ENCODE measurements at places on chromosomes 7 and 10.

GRCh38 chr7:70484255-70484654 is 647.7 kb upstream of the GALNT17 start:
- H3K36me3 ChIP-seq, result no peaks in the 10 kb centered on the region
- no peak for DNase-seq
- no peak overlapping the region for H3K27ac ChIP-seq
- H3K4me3 ChIP-seq, result no peak overlapping the region

GRCh38 chr10:101257084-101257483 is 27.8 kb upstream of the LBX1 start:
- H3K4me1 ChIP-seq, result no peaks in the 10 kb centered on the region
- no peak overlapping the region for H3K27ac ChIP-seq
- DNase-seq, result no peak
- H3K4me3 ChIP-seq, result no peak overlapping the region

DNA sequence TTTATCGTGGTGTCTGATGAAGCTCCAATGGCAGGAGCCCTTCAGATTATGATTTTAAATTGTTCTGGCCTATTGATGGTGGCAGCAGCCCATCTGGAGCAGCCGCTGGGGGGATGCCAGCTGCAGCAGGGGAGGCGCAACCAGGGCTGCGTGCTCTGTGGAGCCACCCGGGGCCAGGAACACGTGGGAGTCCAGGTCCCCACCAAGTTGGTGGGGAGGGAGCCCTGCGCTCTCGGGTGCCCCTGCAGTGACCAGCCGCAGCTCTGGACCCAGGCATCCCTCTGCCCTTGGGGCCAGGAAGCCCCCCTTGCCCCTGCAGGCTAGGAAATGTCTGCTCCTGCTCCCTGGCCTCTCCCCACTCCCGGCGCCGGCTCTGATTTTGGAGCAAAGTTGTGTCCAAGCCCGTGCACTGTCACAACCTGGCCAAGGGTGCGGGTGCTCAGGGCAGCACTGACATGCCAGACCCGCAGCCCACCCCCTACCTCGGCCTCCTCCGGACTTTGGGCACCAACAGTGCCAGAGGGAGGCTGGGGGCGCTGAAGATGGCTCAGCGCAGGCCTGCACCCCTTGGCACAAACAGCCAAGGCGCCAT is 147.2 kb upstream of the ADO start:
- H3K36me3 ChIP-seq, result no peaks in the 10 kb centered on the region
- no peak overlapping the region for H3K4me3 ChIP-seq
- no peak for DNase-seq
- no peaks in the 10 kb centered on the region for H3K4me1 ChIP-seq
- H3K27me3 ChIP-seq, result no peaks in the 10 kb centered on the region

DNA sequence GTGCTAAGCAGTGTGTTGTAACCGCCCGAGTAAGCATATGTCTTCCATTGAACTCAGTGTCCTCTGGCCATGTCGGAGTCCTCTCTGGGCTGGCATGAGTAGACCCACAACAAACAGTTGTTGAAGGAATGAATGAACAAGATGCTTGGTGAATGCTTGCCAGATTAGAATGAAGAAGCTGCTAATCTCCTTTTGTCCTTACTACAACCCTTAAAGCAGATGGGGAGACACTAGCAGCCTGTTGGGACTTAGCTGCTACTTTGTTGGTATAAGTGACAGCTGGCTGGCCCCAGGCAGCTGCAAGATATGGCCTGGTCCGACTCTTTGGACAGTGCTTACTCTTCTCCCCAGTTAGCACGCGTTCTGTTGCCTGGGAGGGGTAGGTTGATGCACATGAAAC is 370.1 kb downstream of the RPS24 start:
- no peak overlapping the region for H3K4me3 ChIP-seq
- no peaks in the 10 kb centered on the region for H3K27me3 ChIP-seq
- DNase-seq, result no peak
- no peaks in the 10 kb centered on the region for H3K4me1 ChIP-seq

DNA sequence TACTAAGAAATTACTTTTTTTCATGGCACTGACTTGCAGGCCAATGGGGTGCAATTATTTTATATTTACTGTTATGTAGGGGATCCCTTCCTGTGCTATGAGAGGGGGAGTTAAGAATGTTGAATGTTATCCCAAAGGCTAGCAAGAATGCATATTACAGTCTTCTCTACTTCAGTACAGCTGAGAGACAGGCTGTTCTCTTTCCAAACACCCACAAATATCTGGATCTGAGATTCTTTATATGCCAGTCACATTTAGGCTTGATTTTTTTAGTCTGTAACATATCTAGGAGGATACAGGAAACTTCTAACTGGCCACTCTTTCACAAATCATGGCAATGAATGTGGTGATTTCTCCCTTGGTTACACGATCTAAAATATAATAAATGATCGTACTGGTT is 266.4 kb upstream of the FZD8 start:
- no peak overlapping the region for H3K27ac ChIP-seq
- H3K4me1 ChIP-seq, result no peaks in the 10 kb centered on the region
- H3K4me3 ChIP-seq, result no peak overlapping the region
- no peak for DNase-seq
- no peaks in the 10 kb centered on the region for H3K36me3 ChIP-seq
- no peaks in the 10 kb centered on the region for H3K27me3 ChIP-seq

DNA sequence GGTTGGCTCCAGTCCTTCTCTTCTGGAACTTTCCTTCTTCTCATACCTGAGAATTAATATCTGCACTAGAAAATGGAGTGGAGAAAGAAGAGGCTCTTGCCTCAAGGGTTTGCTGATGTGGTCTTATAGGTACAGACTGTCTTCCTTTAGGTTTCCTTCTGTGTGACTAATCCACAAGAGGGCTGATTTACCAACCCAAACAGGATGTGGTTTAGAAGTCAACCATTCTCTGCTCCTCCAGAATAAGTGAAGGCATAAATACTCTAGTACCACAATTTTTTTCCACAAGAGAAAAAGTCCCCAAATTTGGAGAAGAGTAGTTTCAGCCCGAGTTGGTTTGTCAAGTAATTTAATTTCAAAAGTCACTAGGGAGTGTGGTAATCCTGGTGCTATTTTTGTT is 85.8 kb downstream of the NRP1 start:
- DNase-seq, result no peak
- H3K4me3 ChIP-seq, result no peak overlapping the region
- no peaks in the 10 kb centered on the region for H3K27me3 ChIP-seq
- no peak overlapping the region for H3K27ac ChIP-seq
- peaks cover 17% of the 10 kb centered on the region for H3K36me3 ChIP-seq

DNA sequence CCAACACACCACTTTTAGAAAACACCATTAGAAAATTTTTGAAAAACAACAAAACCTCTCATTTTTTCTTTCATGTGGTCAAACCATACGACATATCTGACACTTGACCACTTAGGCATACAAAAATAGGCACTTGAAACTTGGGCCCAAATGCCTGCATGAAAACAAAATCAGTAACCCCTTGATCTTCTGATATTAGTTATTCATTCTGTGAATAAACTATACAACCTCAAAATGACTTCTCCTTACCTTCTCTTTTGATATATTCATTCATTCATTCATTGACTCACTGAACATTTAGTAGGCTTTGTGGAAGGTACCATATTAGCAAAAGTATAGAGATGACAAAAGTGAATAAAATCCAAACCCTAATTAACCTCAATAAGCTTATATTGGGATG is 26.4 kb downstream of the ITGB1 start:
- no peak overlapping the region for H3K27ac ChIP-seq
- H3K36me3 ChIP-seq, result peaks cover 34% of the 10 kb centered on the region
- no peaks in the 10 kb centered on the region for H3K27me3 ChIP-seq
- H3K4me3 ChIP-seq, result no peak overlapping the region
- no peak for DNase-seq

DNA sequence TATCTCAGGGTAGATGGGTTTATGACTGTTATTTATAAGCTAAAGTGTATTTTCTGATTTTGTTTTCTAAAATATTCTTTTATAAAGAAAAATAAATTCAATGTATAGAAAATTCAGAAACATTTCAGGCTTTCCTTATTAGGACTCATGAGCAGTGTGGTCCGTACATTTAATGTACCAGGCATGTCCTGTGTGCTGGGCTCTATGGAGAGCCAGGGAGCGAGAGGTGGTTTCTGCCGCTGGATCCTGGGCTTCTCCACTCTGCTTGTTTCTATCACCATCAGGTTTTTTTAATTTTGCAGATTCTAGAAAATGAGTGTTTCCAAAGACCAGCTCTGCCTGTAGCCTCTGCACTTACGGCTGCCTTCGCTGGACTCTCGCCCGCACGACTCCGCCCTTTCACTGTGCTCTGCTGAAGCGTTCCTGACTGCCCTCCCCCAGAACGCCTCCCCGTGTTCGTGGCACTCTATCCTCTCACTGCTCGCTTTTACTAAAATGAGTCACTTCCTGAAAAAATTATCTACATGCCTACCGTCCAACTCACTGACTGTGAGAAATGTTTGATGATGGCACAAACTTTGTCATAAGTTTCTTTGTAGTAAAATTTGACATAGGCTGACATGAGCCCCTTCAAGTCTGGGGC is 188.5 kb downstream of the ZMYND11 start:
- no peaks in the 10 kb centered on the region for H3K36me3 ChIP-seq
- no peaks in the 10 kb centered on the region for H3K4me1 ChIP-seq
- H3K27ac ChIP-seq, result no peak overlapping the region
- no peak overlapping the region for H3K4me3 ChIP-seq
- no peak for DNase-seq

DNA sequence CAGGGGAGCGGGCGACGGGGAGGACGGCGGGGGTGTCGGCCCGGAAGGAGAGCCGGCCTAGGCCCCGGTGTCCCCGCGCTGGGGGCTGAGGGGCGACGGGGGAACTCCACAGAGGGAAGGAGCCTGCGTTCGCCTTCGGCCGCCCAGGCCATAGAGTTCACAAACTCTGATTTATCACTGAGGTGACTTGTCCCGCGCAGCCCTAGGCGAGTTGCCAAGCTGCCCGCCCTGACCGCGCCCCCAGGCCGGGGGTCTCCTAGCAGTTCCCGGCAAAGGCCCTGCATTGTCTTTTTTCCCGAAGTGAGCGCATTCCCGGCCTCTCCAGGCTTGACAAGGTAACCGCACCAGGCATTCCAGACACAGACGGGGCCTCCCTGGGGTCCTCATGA is 2.9 kb upstream of the NKX6-2 start:
- H3K4me3 ChIP-seq, result no peak overlapping the region
- H3K27ac ChIP-seq, result no peak overlapping the region
- peaks cover 21% of the 10 kb centered on the region for H3K27me3 ChIP-seq
- H3K36me3 ChIP-seq, result no peaks in the 10 kb centered on the region

GRCh38 chr7:15446280-15446679 is 115.5 kb downstream of the AGMO start:
- no peaks in the 10 kb centered on the region for H3K36me3 ChIP-seq
- H3K4me1 ChIP-seq, result no peaks in the 10 kb centered on the region
- DNase-seq, result no peak

GRCh38 chr10:124517461-124517860 is 55.8 kb downstream of the LHPP start:
- H3K27ac ChIP-seq, result no peak overlapping the region
- no peaks in the 10 kb centered on the region for H3K27me3 ChIP-seq
- no peaks in the 10 kb centered on the region for H3K36me3 ChIP-seq
- DNase-seq, result no peak

GRCh38 chr10:92264249-92264648 is 26.6 kb downstream of the CPEB3 start:
- DNase-seq, result no peak
- H3K27ac ChIP-seq, result no peak overlapping the region
- no peak overlapping the region for H3K4me3 ChIP-seq
- H3K4me1 ChIP-seq, result no peaks in the 10 kb centered on the region
- no peaks in the 10 kb centered on the region for H3K36me3 ChIP-seq

DNA sequence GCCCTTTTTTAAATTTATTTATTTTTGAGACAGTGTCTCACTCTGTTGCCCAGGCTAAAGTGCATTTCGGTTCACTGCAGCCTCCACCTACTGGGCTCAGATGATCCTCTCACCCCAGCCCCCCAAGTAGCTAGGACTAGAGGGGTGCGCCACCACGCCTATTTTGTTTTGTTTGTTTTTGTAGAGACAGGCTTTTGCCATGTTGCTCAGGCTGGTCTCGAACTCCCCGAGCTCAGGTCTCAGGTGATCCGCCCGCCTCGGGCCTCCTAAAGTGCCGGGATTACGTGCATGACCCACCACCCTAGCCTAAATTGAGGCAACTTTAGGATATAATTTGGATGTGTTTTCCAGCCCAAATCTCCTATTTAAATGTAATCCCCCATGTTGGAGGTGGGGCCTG is 805 bp downstream of the ZNF736 start:
- peak overlapping the region; percentile 70 for H3K4me3 ChIP-seq
- H3K27ac ChIP-seq, result peak overlapping the region; percentile 73
- no peaks in the 10 kb centered on the region for H3K36me3 ChIP-seq
- no peaks in the 10 kb centered on the region for H3K27me3 ChIP-seq

DNA sequence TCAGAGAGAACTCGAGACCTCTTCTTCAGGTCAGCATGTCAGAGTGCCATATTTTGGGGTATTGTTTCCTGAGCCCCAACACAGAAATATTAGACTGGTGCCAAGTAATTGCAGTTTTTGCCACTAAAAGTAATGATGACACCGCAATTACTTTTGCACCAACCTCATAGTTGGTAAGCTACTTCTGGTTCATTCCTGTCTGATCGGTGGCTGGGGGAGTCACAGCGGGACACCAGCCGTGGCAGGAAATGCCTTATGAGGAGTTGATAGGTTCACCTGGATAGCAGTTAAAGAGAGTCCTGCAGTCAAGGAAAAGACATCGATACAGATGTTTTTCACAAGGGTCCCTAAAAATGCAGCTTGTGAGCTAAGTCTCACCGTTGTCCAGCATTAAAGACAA is 23.9 kb upstream of the ATP6V0A4 start:
- no peak for DNase-seq
- H3K4me3 ChIP-seq, result no peak overlapping the region
- H3K4me1 ChIP-seq, result no peaks in the 10 kb centered on the region
- H3K27me3 ChIP-seq, result no peaks in the 10 kb centered on the region

DNA sequence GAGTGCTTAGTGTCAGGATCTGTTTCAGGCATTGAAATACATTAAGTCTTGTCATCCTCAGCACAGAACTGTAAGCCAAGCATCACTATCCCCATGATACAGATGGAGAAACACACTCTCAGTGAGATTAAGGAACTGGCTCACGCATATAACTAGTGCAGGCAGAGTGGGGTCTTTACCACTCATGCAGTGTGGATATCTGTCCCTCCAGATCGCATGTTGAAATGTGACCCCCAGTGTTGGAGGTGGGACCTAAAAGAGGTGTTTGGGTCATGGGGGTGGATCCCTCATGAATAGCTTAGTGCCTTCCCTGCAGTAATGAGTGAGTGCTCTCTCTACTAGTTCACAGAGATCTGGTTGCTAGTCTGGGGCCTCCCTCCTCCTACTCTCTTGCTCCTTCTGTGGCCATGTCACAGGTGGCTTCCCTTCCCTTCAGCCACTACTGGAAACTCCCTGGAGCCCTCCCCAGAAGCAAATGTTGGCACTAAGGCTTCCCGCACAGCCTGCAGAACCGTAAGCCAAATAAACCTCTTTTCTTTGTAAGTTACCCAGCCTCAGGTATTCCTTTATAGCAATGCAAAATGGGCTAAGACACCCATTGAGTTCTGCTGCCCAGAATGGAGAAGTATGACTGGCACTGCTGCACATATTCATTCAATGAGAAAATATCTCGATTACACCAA is 31.8 kb upstream of the MSMB start:
- no peak for DNase-seq
- H3K4me3 ChIP-seq, result no peak overlapping the region
- H3K27ac ChIP-seq, result no peak overlapping the region
- no peaks in the 10 kb centered on the region for H3K27me3 ChIP-seq
- no peaks in the 10 kb centered on the region for H3K36me3 ChIP-seq
- no peaks in the 10 kb centered on the region for H3K4me1 ChIP-seq

GRCh38 chr10:55163388-55163979 is 362.5 kb upstream of the PCDH15 start:
- no peaks in the 10 kb centered on the region for H3K36me3 ChIP-seq
- no peak for DNase-seq
- no peaks in the 10 kb centered on the region for H3K27me3 ChIP-seq

- H3K27me3 ChIP-seq, result no peaks in the 10 kb centered on the region
- no peaks in the 10 kb centered on the region for H3K4me1 ChIP-seq
- no peak overlapping the region for H3K27ac ChIP-seq
- H3K36me3 ChIP-seq, result no peaks in the 10 kb centered on the region
- no peak overlapping the region for H3K4me3 ChIP-seq
These were observed 7.4 kb downstream of the PRLHR start for GRCh38 chr10:118587881-118588651.
